ENCODE measurements at places on chromosomes 6 and 20.

DNA sequence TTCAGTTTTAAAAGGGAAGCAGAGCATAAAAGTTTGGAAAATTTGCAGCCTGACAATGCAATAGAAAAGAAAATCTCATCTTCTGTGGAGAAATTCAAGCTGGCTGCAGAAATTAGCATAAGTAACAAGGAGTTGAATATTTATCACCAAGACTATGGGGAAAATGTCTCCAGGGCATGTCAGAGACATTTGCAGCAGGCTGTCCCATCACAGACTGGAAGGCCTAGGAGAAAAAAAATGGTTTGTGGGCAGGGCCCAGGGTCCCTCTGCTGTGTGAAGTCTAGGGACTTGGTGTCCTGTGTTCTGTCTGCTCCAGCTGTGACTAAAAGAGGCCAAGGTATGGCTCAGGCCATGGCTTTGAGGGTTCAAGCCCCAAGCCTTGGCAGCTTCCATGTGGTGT lies 8.1 kb upstream of the LAMA2 start:
- no peak for DNase-seq

- no peak for DNase-seq
Measured at GRCh38 chr6:128725271-128726233, 157.4 kb upstream of the LAMA2 start.

- DNase-seq: no peak
Measured at GRCh38 chr20:17026346-17026745, 200.5 kb upstream of the PCSK2 start.

- DNase-seq: no peak
Measured at GRCh38 chr20:50625986-50626677, 65.2 kb downstream of the RIPOR3 start.

GRCh38 chr6:106849676-106850332 lies 124.7 kb downstream of the CD24 start:
- DNase-seq: no peak
